ENCODE measurements at places on chromosomes 2 and 18.

DNA sequence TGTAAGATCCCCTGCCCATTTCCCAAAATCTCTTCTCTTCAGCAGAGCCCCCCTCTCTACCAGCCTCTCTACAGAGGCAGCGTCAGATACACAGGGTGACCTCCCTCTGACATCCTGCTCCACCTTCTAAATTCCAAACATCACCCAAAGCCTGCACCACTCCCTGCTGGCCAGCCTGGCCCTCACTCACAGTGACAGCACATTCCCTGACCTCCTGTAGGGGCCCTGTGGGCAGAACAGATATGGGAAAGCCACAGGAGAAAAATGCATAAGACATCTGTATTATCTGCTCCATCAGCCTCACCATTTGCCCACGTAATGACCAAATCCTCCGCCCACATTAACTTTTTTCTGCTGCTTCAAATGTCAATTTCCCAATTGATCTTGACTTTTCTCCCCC is 40.6 kb downstream of the TRABD2A start:
- DNase-seq = peak; percentile 6

GRCh38 chr2:221791844-221792243 is 219.7 kb upstream of the EPHA4 start:
- no peak for DNase-seq

GRCh38 chr2:129763190-129763846 is 216.1 kb upstream of the RAB6C start:
- no peak for DNase-seq

DNA sequence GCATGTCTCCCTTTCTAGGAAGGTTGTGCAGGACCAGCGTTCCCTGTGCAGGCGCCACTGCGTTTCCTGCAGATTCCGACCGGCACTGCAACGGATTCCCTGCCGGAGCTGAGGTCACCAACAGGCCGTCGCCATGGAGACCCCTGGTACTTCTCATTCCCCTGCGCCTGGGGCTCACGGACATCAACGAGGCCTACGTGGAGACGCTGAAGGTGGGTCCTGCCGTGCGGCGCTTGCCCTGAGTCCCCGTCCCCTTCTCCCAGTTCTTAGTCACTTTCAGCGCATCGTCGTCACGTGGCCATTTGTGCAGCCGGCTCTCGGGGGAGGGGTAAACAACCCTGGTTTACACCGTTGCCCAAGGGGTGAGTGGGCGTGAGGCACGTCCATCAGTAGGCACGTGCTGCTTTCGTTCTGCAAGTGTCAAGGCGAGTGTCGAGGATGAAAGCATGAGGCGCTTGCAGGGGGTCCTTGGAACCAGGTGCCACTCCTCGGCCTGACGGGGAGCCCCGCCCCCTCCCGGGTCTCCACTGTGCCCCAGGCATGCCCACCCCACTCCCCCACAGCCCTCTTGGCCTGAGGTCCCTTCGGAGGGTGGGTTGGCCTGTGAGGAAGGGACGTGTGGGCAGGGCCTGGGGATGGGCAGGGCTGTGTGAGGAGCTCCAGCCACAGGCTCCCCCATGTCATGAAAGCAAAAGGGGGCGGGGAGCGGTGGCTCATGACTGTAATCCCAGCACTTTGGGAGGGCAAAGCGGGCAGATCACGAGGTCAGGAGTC is 19.8 kb downstream of the DTYMK start:
- DNase-seq = no peak

- no peak for DNase-seq
Measured at GRCh38 chr2:14039134-14039533, 593.4 kb upstream of the LRATD1 start.
